Mesothelial cell of epicardium (in vitro differentiated cells): ENCODE measurements at places on chromosomes 1 and 21.

GRCh38 chr1:46030074-46030870, 102.2 kb downstream of the PIK3R3 start:
- no peak for DNase-seq

- DNase-seq: no peak
Observed at GRCh38 chr1:89640440-89640839, 7.5 kb downstream of the LRRC8C start.

DNA sequence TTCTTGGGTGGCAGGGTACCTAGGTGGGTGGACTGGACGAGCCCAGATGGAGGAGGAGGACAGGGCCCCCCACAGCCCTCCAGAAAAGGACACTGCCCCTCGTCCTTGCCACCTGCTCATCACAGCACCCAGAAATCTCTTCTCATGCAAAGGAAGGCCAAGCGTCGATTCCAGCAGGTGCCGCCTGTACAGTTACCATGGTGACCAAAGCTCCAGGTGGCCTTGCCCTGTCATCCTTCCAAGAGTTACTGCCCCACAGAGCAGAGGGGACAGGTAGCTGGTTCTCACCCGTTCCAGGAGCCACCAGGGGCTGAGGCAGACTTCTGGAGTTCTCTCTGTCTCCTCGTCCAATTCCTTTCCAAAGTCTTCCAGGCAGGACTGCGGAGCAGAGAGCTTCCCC, 119.9 kb upstream of the VAMP3 start:
- no peak for DNase-seq

GRCh38 chr1:108750476-108751181, 4.2 kb downstream of the STXBP3 start:
- no peak for DNase-seq

DNA sequence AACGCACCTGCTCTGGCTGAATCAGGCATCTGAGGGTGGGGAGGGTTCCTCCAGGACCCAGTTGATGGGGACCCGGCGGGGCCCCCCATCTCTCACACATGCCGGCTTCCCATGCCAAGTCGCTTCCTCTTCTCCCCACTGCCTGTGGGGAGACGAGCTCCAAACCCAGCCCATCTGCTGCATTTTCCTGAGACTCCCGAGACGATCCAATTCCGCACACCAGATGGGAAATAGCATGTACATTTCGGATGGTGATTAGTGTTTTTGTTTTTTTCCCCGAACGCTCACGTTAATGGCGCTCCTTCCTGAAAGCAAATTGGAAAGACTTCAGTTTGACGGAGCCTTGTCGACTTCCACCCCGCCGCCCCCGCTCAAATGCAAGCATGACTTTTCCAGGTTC, 13.2 kb upstream of the GRIK3 start:
- DNase-seq: no peak

DNA sequence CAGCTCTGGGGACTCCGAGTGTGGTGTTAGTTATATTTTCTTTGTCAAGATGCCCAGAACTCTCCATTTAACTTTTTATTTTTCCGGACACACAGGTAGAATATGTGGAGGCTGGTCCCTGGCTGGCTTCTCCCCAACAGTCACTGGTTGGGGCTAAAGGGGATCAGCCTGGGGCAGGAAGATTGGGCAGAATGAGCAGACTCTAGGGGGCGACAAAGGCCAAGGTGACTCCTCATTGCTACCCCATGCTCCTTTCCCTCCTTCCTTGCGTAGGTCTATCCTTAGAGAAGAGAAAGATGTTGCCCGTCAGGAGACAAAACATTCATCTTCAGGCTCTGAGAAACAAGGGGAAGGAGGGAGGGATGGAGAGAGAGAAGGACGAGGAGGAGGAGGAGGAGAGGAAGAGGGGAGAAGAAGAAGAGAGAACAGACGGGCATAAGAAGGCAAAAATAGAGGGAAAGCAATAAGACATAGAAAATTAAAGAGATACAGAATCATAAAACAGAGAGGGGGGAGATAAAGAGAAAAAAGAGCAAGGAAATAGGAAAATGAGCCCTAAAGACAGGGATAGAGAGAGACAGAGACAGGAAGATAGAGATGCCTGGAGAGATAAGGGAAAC, 89.9 kb downstream of the FOXD2 start:
- DNase-seq: no peak

GRCh38 chr21:17105932-17106331, 406.9 kb upstream of the CXADR start:
- no peak for DNase-seq

GRCh38 chr1:1129381-1129821, 13.5 kb upstream of the C1orf159 start:
- no peak for DNase-seq

GRCh38 chr1:29357452-29357851, 121.1 kb downstream of the PTPRU start:
- no peak for DNase-seq

DNA sequence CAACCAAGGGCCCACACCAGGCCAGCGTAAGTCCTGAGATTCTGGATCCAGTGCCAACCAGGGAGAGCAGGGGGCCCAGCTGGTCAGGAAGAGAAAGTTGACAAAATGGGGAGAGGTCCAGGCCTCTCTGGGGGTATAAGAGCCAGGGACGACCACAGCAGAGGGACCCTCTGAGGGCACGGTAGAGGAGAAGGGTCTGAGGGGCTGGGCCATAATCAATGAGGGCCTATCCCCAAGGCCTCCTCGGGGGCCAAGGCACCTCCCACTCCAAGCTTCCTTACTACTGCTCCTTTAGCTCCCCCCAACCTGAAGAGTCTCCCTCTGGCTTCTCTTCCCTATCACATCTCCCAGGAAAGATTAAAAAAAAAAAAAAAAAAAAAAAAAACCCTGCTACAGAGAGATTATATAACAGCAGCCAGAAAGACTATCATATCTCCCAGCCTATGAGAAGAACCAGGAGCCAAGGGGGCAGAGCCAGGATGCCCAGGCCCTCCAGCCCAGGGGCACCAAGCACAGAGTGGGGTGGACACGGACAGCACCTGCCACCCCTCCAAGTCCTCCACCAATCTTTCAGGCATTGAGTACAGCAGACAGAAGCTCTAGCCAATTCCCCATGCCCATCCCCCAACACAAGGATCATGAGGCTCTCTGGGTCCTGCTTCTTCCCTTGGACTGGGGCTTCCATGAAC, 2.7 kb downstream of the MEF2D start:
- DNase-seq: no peak

GRCh38 chr1:162656266-162656665, 24.0 kb downstream of the DDR2 start:
- DNase-seq: no peak

DNA sequence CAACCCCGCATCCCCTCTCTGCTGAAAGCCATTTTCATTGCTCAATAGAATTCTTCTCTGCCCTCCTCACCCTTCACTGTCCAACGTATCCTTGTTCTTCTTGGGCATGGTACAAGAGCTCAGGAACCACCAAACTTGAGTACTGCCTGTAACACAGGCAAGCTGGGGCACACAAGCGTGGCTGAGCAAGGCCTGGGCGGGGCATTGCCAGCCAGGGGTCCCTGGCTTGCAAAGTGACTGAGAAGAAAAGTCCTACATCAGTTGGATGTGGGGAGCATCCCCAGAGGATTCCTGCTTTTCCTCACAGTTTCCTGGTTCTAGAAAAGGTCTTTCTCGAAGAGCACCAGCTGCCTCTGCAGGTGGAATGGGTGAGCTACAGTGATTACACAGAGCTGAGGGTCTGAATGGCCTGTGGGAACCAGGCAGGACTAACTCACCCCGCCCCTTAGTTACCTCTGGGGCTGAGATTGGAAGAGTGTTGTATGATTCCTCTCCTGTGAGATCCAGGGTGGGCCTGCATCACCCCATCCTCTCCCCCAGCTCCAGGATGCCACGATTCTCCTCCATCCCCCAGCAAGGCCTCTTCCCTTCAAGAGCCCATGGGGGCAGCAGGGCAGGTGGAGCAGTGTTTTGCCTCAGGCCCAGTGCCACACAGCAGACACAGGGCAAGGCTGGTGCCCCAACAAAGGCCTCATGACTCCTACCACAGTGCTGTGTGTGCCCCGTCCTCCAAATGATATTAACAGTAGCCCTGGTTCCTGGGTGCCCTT, 121.9 kb downstream of the MATN1 start:
- DNase-seq: no peak

GRCh38 chr1:233061265-233061664, 110.9 kb downstream of the NTPCR start:
- DNase-seq: no peak

DNA sequence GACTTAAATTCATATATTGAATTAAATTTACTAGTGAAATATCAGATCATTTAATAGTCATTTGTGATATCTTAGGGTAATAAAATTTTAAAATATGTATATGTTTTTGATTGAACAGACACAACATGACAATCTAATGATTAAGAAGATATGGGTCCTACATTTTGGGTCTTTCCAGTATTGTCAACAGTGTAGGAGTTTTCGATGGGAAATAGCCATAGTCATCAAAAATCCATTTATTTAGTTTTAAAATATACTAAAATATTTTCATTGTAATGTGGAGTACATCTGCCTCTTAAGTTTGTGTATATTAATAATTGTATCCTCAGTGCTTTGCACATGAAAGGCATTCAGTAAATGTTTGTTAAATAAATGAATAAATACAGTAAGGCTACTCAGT, 14.0 kb downstream of the TRMT13 start:
- DNase-seq: no peak

- DNase-seq: no peak
Observed at GRCh38 chr1:32889731-32890278, 3.5 kb downstream of the HPCA start.

DNA sequence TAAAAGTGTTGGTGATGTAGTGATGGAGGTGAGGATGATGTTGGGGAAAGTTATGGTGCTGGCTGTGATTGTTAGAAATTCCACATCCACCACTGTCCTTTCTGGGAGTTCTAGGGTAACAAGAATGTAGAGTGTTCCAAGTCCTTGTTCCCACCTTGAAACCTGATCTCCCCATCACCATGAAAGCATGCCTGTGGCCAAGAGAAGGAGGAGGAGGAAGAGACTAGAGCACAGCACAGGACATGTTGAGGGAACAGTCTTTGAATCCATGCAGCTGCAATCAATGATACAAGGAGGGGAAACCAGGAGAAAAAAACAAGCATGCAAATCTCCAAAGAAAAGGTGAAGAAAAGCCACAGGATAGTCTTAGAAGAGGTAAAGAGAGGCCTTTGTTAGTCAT, 45.9 kb upstream of the ARTN start:
- no peak for DNase-seq

GRCh38 chr1:173554089-173554488, 48.8 kb downstream of the SLC9C2 start:
- DNase-seq: no peak

DNA sequence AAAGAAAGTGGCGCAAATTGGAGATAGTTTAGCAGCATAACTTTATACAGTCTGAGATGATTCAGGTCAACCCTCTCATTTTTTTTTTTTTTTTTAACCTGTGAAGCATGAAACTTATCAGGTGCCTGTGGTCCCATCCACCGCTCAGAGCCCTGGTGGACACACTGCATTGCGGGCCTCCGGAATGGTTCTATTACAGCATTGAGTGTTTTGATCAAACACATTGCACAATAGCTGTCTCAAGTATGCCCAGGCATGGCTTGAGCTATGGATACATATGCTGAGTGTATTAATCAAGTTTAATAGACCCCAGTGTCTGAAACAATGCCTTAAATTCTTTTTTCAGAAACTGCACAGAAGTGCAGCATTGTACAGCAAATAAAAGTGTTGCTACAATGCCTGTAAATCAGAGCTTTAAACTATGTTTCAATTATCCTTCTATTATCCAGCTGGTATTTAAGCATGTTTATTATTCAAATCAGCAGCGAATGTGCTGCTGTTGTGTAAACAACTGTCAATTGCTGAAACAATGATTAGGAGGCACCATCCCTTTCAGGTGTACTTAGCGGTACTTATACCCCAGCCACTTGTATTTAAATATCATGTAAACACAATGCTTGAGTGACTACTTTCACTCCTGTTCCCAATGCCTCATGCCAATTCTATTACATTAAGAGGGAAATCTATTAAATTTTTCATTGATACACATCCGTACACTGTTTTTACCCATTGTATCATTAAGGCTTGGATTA, 456.6 kb downstream of the RPS6KC1 start:
- no peak for DNase-seq

DNA sequence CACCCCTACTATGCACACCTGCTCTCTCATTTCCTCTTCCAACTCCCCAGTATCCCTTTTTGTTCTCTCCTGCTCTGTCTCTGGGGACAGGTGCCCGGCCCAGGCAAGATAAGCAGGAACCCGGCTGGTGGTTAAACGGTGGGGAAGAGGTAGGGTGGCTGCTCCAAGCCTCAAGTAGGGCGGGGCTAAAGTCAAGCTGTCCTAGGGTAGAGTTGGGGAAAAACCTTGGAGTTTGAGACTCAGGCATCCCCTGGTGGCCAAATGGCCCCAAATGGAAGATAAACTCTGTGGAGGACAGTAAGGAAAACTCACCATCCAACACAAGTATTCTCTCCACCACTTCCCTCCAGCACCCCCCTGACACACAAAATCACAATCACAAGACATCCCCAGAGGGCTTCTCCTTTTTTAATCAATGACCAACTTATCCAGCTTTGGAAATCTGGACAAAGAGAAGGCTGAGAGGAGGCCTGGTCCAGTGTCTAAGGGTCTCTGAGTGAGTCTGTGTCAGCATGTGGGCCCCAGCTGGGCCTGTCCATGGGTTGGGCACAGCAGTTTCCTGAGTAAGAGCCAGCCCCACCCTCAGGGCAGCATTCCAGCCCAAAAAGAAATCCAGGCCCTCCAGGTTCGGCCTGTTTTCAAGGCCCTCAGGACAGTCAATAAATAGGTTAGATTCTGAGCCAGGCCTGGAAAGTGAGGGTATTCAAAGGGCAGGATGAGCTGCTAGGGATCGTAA, 9.8 kb downstream of the POMGNT1 start:
- DNase-seq: no peak

DNA sequence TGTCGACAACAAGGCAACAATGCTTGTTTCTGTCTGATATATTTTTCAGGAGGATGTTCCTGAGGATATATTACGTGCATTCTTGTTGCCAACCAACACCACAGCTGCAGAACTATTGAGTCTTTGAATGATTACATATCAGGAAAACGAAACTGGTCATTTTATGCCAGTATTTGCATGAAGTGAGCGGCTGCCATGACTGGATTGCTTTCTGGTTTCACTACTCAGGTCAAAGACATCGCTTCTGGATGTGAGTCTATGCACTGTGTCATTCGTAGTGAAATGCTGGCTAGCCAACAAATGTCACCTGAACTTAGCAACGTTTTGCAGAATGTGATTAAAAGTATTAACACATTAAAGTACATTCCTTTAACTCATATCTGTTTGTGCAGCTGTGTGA, 35.8 kb upstream of the OLFM3 start:
- no peak for DNase-seq

DNA sequence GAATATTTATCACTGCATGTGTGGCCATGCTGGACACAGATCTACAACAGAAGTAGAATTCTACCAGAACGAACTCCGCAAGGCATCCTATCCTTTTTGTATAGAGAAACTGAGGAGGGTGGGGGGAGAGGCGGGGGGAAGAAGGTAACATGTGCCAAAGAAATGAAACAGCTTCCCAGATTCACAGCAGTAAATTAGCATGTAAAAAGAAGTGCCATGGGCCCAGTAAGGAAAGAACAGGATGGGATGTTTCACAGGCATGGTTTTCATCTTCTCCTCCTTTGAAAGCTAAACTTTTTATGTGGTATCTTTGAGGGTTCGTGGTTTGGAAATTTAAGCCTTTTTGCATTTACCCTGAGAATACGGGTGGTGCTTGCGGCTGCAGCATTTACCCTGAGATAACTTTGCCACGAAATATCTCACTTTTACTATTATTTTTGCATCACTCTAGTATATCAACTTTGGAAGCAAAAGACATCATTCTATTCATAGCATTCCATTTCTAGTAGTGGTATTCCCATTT, 168.9 kb downstream of the TPR start:
- no peak for DNase-seq

GRCh38 chr21:35965699-35966098, 94.6 kb downstream of the SETD4 start:
- no peak for DNase-seq

- no peak for DNase-seq
Observed at GRCh38 chr1:22024485-22025367, 23.3 kb downstream of the CELA3A start.
